ENCODE measurements at places on chromosomes 7 and 10. TPM values are rescaled to one million over a fixed set of nuclear protein-coding genes. Genes with fewer than 3 reads are reported as not detected.

DNA sequence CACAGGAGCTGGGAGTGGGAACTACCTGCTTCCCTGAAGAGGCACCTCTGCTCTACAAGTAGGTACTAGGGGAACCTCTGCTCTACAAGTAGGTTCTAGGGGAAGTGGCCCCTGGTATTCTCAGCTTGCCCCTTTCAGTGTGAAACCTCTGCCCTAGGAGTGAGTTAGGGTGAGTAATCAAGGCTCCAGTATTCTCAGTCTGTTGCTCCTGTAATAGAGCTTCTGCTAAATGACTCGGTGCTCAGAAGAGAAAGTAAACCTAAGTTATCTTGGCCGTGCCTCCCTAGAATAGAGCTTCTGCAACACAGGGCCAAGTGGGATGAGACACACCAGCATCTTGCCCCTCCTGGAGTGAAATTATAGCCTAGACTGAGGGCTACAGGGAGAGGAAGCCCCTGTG is 13.4 kb upstream of the RASSF4 start:
- no peak for DNase-seq

Gene ZDHHC16
- 20.7 TPM for total RNA-seq

DNA sequence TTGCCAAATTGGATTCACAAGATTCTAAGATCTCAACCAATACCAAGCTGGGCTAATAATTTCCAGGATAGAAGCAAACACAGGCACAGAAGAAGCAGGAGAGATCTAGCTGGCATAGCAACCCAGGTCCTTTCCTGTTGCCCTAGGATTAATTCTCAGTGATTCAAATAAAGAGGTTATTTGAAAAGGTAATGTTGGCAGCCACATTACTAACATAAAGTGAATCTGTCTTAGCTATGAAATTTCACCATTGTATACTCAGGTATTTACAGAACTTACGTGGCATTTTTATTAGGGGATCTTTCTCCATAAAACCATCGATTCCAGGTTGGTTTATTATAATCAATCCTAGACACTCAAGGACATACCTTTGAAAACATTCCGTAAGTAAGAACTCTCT is 379.3 kb upstream of the POM121L12 start:
- DNase-seq = no peak

- no peak for DNase-seq
Measured at GRCh38 chr7:118352867-118353453, 128.5 kb downstream of the ANKRD7 start.

All from skin of body (tissue), 3 donors.